ENCODE measurements at places on chromosomes 12 and 14.

- DNase-seq: no peak
Observed at GRCh38 chr14:55581342-55581771, 1.4 kb downstream of the KTN1 start.

DNA sequence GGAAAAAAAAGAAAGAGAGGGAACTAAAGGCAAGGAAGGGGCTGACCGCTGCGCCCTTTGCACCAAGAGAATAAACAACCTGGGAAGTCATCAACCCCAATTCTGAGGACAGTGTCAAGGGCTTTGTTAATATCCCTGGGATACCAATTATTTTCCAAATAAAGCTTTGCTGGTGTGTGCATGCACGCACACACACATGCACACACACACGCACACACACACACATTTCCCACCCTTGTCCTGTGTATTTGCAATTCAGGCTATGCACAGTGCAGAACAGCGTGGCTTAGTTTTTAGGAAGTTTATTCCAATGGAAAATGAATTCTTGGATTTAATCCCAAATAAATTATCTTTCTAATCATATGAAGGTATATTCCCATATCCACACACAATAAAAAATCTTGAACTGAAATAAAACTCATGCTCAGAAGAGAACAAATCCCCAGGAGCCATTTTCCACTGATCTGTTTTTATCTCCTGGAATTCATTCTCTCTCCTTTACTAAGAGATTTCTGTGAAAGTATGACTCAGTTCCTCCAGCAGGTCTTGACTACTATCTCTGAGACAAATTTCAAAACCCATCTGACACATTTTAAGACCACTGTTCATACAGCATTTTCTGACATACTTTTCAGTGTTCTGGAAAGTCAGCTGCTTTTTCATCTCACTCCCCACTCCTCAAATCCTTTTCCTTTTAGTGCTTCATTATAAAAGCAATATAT is 334.4 kb upstream of the ATP2B1 start:
- DNase-seq: no peak

DNA sequence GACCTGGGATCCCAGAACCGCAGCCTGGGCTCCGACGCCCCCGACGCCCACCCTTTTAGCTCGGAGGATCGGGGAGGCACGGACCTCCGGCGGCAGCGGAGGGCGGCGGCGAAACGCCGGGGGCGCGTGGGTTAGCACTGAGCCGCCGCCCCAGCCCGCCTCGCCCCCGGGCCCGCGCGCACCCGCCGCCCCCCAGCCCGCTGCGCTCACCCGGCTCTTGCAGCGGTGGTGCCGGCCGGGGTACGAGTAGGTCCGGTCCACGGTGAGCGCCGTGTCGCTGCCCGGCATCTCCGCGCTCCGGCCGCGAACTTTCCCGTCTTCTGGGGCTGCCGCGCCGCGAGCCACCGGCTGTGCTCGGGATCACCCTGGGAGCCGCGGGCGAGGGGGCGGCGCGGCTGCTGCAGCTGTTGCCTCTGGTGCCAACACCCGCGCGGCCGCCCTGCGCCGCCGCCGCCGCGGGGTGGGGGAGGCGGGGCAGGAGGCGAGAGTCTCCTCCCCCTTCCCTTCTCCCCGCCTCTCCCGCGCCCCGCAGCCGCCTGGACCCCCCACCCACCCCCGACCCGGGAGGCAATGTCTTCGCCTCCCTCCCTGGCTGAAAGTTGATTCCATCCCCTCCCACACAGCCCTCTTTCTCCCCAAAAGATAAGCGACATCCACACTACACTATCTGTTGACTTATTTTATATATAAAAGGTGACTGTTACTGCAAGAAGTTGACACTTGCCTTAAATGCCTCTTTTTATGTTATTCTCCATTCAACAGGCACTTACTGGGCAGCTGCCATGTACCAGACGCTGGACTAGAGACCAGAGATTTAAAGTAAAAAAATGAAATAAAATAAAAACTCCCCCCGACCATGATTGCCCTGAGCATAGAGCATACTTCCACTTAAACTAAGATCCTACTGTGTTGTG is at the start of gene TMCC3:
TSS of gene TMCC3 (minus strand) at position 415 of the 914 bp plus-strand sequence. CDS start at position 288, 127 bp downstream.
- DNase-seq: no peak

GRCh38 chr12:128918481-128919260 is 65.4 kb downstream of the GLT1D1 start:
- DNase-seq: no peak

DNA sequence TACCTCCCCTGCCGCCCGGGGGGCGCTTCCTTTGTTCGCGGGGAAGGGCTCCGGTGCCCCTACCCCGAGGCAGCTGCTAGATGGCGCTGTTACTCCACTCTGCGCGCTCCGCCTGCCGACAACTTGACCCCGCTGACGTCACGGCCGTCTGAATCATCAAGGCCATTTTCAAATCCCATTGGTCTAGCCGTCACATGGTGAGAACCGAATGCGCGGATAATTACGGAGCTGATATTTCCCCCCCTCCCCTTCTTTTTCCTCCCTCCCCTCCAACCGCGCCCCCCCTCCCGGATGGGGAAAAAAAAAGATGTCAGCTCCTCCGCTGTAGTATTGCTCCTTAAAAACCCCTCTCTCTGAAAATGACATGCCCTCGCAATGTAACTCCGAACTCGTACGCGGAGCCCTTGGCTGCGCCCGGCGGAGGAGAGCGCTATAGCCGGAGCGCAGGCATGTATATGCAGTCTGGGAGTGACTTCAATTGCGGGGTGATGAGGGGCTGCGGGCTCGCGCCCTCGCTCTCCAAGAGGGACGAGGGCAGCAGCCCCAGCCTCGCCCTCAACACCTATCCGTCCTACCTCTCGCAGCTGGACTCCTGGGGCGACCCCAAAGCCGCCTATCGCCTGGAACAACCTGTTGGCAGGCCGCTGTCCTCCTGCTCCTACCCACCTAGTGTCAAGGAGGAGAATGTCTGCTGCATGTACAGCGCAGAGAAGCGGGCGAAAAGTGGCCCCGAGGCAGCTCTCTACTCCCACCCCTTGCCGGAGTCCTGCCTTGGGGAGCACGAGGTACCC is at the start of gene HOXC10:
TSS of gene HOXC10 (plus strand) at position 246 of the 791 bp plus-strand sequence. CDS start at position 360, 114 bp downstream.
- DNase-seq: peak; percentile 50

GRCh38 chr12:53725824-53726223 is 1.4 kb downstream of the CALCOCO1 start:
- no peak for DNase-seq

DNA sequence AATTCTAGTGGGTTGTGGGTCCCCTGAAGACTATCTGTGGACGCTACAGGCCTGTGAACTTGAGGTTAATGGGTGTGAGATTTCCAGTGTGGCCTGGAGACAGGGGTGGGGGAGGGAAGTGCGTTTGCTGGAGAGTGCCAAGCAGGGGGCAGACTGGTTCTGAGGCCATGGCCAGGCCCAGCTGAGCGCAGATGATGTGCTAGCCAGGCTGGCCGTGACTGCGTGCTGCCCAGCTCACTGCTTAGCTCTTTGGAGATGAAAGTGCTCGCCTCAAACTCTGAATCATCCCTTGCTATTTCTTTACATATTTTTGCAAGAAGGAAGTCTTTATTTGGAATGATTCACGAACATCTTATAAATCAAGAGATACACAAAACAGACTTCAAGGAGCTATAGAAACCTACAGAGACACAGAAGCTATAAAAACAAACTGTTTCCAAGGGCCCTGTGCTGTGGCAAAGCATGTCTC is 75.2 kb upstream of the PLEKHG3 start:
- DNase-seq: no peak

- no peak for DNase-seq
Observed at GRCh38 chr12:21453312-21453852, 15.9 kb downstream of the PYROXD1 start.

DNA sequence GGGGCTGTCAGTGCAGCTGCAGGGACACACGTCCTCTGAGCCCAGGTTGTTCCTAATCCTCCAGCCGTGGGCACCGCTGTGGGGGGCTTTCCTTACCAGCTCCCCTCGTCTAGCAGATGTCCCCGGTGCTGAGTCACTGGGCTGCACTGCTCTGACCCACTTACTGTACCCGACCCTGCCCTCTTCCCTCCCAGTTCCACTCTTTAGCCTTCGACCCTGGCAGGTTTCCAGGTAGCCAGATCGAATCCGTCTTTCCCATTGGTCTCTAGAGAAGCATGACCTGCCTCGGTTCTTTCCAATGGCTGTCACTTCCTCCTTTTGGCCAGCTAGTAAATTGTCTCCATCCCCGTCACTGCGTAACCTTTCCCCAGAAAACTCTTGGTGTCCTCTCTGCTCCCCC is 48.4 kb downstream of the ELK3 start:
- DNase-seq: no peak

- peak; percentile 33 for DNase-seq
Observed at GRCh38 chr12:57214398-57214781, 2.2 kb upstream of the NXPH4 start.

GRCh38 chr12:91434081-91434480 is 251.5 kb upstream of the DCN start:
- no peak for DNase-seq

DNA sequence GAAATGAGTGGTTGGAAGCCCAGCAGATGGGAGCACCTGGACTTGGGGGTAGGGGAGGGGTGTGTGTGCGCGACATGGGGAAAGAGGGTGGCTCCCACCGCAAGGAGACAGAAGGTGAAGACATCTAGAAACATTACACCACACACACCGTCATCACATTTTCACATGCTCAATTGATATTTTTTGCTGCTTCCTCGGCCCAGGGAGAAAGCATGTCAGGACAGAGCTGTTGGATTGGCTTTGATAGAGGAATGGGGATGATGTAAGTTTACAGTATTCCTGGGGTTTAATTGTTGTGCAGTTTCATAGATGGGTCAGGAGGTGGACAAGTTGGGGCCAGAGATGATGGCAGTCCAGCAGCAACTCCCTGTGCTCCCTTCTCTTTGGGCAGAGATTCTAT is 9.2 kb downstream of the GABARAPL1 start:
- DNase-seq: no peak

DNA sequence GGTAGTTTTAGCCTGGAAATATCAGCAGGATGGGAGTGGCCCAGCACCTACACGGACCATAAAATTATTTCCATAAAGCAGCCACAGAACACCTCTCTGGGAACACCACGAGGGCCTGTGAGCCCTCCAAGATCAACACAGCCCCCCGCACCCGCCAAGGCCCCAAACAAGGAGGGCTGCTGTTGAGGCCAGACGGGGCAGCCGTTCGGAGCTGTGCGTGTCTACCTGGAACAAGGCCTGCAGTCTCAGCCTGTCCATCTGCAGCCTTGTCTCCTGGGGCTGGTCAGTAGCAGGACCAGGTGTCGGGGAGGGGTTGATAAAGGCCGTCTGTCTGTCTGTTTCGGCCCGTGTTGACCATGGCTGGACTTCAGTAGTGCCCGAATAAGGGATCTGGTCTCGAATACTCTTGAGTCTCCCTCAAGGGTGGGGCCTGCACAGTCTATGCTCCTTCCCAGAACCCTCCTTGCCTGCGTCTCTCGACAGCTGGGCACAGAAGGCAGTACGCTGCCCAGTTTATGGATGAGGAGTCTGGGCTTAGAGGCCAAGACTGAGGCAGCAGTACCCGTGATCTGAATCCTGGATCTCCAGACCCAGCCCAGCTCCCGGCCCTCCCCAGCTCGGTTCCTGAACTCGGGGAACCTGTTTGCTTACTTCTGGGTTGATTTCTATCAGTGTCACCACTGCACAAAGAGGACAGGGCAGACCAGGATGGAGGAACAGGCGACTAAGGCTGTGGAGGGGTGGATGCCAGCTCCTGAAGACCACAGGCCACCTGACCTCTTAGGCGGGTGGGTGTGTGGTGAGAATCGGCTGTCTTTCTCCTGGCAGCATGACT is 23.1 kb upstream of the DLK1 start:
- DNase-seq: no peak

DNA sequence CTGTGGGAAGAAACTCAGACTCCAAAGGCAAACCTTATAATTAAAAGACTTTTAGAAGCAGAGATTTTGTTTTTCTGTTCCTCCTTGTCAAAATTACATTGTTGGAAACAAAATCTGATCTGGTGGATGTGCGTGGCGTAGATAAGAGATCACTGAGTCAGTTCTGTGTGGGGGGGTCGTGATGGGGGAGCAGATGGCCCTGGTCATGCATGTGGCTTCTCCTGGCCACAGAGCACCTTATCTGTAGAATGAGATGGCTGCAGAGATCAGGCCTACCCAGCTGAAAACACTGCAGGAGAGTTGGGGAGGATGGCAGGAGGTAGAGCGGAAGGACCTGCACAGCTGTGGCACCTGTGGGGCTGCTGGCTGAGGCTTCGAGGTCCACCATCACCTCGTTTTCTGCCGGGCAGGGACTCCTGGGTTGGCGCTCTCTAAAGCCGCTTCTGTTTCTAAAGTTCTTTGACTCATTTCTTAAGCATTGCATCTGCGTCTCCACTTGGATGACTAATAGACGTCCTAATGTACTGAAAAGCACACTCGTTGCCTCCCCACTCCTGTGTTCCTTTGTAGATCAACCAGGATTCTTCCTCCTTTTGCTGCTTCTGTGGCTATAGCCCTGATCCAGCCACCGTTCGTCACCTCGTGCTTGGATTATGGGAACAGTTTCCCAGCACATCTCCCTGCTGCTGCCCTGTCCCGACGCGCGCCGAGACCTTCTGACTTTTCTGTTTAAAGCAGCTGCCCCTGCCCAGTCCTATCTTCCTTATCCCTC is 93.4 kb downstream of the TSPAN9 start:
- DNase-seq: no peak

GRCh38 chr14:26963711-26964110 is 365.9 kb upstream of the NOVA1 start:
- no peak for DNase-seq

DNA sequence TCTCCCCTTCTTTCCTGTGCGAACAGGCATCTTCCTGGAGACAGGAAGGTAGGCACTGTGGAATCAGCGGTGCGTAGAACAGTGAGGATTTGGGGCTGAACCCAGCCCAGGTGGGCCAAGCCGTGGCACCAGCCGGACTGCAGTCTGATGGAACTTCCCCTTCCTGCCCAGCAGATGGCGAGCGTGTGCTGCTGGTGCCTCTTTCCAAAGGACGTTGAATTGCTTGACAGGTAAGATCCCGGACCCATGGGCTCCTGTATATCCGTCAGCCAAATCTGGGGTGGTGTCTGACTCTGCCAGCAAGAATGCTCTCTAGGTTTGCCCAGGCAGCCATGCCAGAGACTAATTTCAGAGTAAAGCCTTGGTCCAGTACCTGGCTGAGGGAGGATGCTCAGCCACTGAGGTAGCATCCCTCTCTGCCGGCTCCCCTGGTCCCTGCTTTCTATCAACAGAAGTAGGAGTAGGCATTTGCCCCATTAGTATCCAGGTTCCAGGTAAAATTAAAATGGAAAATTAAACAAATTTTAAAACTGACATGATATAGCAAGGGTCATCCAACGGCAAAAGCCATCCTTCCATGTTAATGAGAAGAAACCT is 21.1 kb upstream of the KCNA5 start:
- DNase-seq: peak; percentile 12

DNA sequence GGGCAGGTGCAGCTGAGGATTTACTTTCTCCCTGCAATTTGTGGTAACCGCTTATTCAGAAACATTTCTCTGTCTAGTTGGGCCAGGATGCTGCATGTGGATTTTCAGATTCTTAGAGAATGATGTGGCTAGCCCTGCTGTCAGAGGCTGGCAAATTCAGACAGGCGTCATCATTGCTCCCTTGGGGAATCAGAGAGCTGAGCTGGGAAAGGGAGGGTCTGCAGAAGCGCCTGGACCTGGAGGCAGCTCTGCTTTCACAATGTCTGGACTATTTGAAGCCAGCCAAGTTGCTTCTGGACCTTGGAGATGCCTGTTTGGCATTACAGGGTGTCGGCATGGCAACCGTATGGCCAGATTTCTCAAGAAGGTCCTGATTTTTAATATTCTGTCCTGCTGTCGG is 3.4 kb downstream of the GALNT16 start:
- DNase-seq: no peak
